DMS 273 treated with DMSO at 0.1 percent for 48 hours (cell line): ENCODE measurements at places on chromosomes 16 and 17.

GRCh38 chr16:88642881-88643643 is 4.7 kb downstream of the IL17C start:
- DNase-seq: no peak

DNA sequence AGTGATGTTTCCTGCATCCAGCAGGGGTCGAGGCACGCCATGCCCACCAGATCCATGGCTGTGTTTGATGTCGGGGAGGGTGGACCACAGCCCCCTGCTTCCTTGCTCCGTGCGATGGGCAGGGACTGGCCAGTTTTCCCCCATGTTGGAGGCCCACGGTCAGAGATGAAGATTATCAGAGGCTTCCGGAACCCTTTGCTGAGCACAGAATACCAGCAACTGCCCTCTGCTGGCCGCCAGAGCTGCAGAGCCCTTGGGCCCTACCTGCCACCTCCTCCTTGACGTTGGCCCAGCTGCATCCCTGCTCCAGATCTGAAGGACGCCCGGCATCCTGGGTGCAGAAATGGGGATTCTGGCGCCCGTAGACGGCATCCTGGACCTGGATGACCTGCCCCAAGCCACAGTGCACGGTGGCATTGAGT is 23.7 kb upstream of the BCO1 start:
- no peak for DNase-seq

DNA sequence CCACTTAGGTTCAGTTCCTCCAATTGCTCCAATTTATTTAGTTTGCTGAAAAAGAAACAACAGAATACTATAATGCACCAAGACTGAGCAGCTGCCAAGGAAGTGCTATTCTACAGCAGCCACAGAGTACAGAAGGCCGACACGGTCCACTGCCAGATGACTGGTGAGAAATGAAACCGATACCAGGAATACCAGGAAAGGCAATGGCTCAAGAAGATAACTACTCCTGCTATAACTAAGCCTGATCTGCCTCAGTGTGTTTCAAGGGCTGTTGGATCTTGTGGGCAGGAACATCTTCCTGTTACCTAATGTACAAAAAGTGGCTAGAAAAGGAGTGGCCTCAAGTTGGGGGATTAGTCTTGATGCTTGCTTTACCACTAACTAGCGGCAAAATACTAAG is 32.8 kb downstream of the MARVELD3 start:
- no peak for DNase-seq

DNA sequence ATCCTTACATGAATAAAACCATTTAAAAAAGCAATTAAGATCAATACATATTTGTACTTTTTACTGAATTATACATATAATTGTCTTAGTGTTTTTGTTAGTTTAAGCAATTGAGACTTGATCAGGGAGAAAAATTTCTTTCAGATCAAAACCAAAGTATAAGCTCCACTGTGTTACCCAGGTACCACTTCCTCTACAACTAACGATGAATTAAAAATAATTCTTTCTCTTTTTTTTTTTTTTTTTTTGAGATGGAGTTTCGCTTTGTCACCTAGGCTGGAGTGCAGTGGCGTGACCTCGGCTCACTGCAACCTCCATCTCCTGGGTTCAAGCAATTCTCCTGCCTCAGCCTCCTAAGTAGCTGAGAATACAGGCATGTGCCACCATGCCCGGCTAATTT is 6.8 kb downstream of the FBXO47 start:
- DNase-seq: no peak

DNA sequence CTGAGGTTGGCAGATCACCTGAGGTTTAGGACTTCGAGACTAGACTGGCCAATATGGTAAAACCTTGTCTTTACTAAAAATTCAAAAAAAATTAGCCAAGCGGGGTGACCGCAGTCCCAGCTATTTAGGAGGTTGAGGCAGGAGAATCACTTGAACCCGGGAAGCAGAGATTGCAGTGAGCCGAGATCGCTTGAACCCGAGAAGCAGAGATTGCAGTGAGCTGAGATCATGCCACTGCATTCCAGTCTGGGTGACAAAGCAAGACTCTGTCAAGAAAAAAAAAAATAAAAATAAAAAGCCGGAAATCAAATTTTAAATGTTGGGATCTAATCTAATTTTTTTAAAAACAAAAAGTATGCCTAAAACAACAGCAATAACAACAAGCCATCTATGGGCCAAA is 56.3 kb downstream of the ABCC1 start:
- no peak for DNase-seq

DNA sequence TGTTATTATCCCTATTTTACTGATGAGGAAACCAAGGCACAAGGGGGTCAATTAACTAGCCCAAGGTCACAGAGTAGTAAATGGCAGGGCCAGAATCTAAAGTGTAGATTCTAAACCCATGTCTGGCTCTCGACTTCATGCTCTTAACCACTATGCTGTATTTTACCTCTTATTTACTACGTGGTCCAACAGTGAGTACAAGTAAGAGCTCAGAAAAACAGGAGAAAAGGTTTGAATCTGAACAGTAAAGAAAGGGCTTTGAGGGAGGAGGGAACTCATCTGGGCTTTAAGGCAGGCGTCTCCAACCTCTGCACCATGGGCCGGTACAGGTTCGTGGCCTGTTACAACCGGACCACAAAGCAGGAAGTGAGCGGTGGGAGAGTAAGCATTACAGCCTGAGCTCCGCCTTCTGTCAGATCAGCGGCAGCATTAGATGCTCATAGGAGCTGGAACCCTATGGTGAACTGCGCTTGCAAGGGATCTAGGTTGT is 62.9 kb downstream of the SMURF2 start:
- no peak for DNase-seq

DNA sequence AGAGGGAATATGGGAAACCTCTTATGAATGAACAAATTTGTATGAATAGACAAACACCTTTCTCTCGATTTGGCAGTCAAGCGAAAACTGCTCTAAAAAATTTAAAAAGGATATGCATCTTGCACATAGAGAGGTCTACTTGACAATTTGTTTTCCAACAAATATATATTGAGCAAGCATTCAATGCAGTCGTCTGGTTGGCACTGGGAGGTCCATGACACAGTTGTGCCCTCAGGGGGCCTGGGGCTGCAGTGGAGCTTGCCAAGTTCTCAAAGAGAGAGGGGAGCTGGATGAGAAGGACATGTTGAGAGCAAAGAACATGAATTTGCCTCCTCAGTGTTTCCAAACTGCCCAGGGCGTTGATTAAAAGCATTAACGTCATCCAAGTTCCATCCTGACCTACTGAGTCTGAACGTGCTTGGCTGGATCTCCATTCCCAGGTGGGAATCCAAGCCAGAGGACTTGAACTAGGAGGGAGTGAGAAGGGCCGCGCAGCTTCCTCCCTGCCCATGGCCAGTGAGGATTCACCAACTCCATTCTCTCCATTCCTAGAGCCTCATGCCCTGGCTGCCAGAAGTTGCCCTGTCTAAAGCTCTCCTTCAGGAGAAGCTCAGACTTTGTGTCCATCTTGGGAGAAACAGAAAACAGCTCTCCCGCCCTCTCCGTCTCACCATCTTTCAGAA is 24.5 kb downstream of the TBX2 start:
- DNase-seq: no peak
